CD4-positive, alpha-beta T cell treated with Interleukin-6 at 100 ng/mL for 8 hours (primary cell): ENCODE measurements at places on chromosomes 1 and 21.

GRCh38 chr1:93255222-93256079 is 74.9 kb downstream of the CCDC18 start:
- no peak for DNase-seq

DNA sequence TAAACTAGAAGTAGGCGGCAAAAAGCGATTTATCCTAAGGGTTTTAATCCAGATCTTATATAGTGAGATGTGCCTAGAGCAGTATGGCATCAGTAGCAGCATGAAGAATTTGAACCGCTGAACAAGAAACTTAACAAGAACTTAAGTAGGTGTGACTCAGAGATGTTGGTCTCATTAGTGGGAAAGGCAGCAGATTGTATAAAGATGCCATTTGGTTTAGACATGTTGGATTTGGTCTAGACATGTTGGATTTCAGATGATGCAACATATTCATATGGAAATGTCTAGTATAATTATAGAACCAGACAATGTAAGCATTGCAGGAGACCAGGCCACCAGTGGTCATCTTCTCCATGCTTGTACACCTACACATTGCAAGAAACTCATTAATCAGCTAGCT is 42.1 kb upstream of the ZP4 start:
- no peak for DNase-seq

- DNase-seq = no peak
Observed at GRCh38 chr1:214402613-214403083, 121.7 kb downstream of the SMYD2 start.

- DNase-seq = no peak
Observed at GRCh38 chr1:120133228-120133927, 42.9 kb downstream of the SEC22B start.

DNA sequence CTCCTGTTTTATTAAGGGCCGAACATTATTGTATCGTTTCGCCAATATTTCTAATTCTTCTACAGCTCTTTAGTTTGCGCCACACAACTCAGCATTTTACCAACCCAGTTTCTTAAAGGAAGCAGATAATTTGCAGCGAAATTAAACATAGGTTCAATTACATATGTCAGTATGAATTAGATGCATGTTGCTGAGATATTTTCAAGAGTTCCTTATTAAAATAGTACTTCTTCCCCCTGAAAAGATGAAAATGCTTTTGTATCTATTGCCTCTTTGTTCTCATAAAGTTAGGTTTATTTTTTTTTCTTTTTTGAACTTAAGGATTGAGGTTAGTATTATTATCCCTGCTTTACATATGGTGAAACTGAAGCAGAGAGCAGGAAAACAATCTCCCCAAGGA is 183.5 kb upstream of the C1orf105 start:
- DNase-seq = no peak

GRCh38 chr1:97877307-97877706 is 43.5 kb downstream of the DPYD start:
- DNase-seq = no peak

GRCh38 chr1:157073944-157074685 is 25.5 kb downstream of the ETV3L start:
- no peak for DNase-seq

DNA sequence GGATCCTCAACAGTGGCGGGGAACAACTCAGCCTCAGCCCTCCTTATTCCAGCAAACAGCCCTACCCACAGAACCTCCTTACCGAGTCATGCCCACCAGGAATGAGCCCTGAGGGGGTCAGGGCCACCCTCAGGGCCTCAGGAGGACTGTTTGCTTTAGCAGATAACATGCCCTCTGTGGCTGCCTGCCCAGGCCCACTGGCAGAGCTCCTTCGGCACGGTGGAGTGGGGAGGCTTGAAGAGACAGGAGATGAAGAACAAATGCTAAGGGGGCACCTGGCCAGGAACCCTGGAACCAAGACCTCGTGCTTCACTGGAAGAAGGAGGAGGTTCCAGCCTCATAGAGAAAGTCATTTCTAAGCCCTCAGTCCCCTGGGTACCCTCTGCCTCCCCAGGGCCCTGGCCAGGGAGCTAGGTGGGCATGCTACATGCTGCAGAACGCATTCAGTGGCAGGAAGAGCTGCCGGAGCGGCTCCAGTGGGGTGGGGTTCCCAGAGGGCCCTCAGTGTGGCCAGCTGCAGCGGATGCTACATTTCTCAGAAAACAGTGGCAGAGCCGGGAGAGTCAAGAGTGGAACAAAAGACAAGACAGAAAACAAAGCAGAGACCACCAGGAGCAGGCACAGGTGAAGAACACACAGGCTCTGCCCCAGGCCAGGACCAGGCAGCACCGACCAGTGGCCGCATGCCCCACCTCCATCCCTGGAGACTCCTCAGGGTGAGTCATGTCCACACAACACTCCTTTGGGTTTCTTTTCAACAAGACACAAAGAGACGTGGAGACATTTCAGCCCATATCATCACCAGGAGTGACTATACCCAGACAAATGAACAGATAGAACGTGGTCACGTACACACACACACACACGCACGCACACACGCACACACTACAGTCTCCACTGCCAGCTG is 39.8 kb downstream of the RIMS3 start:
- no peak for DNase-seq

DNA sequence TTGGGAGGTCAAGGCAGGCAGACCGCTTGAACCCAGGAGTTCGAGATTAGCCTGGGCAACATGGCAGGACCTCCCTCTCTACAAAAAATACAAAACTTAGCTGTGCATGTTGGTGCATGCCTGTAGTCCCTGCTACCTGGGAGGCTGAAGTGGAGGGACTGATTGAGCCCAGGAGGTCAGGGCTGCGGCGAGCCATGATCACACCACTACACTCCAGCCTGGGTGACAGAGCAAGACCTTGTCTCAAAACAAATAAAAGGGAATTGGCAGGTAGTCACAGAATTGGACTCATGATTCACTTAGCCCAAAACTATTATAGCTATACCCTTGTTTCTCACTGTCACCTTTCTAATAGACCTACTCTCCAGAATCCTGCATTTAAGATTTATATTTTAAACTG is 5.5 kb downstream of the TADA1 start:
- no peak for DNase-seq

DNA sequence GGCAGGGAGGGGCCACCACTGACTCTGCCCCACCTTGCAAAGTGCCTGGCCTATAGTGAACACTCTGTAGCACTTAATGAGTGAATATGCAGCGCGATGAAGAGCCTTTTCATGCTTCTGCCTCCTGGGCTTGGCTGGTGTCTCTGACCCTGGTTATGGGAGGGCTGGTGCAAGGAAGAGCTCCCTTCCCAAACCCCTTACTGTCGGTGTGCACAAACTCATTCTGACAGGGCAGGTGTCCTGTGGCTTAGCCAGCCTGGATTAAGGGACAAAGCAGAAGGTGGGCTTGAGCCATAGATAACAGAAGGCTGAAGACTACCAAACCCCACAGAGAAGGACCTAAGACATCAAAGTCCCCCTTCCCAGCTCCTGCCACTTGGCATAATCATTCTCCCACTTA is 2.0 kb upstream of the NCMAP start:
- DNase-seq = no peak

GRCh38 chr21:35119501-35120047 is 70.5 kb upstream of the RUNX1 start:
- no peak for DNase-seq

DNA sequence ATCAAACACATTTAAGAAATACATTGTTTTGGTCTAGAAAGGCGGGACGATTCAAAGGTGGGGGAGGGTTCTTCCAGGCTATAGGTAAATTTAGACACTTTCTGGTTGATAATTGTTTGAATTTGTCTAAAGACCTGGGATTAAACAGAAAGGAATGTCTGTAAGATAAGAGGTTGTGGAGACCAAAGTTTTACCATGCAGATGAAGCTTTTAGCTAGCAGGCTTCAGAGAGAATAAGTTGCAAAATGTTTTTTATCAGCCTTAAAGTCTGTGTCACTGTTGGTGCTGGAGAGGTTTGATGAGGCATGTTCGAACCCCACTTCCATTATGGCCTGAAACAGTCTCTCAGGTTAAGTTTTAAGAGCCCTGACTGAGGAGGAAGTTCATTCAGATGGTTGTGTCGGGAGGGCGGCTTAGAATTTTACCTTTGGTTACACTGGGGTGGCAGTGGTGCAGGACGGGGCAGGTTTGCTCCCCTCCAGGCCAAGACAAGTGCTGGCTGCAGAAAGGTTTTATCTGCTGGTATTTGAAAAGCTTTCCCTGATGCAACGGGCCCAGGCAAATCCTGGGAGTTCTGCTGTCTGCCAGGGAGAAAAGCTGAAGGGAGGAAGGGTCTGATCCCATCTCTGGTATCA is 16.0 kb upstream of the SLC2A5 start:
- no peak for DNase-seq

- no peak for DNase-seq
Observed at GRCh38 chr1:85935234-85935633, 221.3 kb downstream of the COL24A1 start.

- no peak for DNase-seq
Observed at GRCh38 chr1:178241057-178241456, 147.2 kb downstream of the RASAL2 start.

- DNase-seq = no peak
Observed at GRCh38 chr1:50453266-50453665, 30.0 kb upstream of the DMRTA2 start.

- no peak for DNase-seq
Observed at GRCh38 chr1:53134961-53135734, 7.3 kb downstream of the SLC1A7 start.

- DNase-seq = no peak
Observed at GRCh38 chr1:9069326-9070100, at the start of gene SLC2A5. Gene SLC2A5 (minus strand): TSS chr1:9069635. CDS start chr1:9069536, 99 bp downstream.

GRCh38 chr1:173638043-173639021 is 3.2 kb downstream of the TEX50 start:
- DNase-seq = no peak

DNA sequence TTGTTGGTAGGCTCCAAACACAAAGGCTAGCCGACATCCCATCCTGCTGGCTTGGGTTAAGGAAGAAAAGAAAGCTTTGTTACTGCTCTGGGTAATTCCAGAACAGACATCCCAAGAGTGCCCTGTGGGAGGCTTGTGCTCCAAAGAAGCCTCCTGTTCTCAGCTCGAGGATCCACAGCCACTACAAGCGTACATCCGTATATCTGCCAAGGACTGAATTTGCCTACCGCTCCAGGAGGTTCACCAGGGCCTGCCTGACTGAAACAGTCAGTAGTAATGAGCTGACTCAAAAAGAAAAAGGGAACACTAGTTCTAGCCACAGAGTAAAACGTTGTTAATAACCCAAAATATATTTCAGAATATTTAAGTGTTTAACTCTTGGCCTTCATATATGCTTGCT is 24.8 kb upstream of the MUTYH start:
- no peak for DNase-seq

DNA sequence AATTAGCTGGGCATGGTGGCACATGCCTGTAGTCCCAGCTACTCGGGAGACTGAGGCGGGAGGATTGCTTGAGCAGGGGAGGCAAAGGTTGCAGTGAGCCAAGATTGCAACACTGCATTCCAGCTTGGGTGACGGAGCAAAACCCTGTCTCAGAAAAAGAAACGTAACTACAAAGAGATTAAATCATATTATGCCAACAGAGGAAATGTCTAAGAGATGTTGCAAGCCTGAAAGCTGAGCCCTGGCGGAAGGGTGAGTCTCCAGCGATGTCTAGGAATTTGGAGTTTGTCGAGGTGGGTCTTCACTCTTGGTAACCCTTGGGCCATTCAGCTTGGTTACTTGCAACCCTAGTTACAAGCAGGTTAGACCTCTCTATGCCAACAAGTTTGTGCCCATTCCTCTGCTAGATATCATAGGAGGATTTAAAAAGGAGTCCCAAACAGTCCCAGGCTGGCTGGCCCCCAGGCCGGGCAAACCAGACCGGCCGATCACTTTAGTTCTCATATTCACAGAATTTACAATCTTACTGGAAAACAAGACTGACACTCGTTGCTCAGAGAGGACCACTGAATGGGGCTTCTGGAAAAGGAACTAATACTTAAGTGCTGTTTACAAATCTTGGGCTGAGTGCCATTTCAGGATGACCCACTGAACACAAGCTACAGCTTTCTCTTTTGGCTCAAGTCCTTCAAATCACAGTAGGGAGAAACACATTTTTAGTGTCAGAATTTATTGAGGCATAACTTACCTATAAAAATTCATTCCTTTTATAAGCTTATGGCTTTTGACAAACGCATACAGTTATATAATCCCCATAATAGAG is 27.1 kb downstream of the SLC30A1 start:
- no peak for DNase-seq

DNA sequence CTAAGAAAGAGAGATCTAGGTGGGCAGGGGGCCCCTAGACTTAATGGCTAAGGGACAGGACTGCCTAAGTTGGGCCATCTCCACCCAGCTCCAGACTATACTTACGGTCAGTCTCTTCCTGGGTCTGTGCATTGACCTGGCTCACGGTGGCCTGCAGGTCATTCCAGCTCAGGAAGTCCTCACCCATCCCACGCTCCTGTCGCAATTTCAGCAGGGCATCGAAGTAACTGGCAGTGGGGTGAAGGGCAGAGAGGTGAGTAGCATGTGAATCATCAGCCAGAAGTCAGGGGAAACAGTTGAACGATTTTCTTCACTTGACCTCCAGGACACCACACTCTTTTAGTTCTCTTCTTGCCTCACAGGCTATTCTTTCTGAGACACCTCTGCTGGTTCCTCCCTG is 20.5 kb downstream of the IQGAP3 start:
- DNase-seq = no peak

DNA sequence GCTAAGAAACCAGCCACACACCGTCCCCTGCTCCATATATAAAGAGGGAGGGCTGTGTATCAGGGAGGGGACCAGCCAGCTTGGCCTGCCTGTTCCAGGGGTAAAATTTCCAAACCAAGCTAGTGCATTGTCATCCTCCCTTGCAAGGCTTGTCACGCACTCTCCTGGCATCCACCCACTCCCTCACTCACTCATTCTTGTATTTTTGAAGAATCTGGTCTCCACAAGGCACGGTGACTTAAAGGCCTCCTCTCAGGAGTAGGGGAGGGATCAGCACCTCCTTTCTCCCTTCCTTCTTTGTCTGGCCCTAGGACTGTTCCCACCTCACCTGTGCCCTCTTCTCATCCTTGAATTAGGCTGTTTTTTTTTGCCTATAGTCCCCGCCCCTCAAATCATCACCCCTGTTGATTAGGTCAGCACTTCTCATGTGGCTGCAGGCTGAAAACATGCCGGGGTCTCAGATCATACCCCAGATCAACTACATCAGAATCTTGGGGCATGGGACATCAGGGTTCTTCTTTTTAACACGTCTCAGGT is 5.0 kb downstream of the ABCA4 start:
- DNase-seq = no peak

DNA sequence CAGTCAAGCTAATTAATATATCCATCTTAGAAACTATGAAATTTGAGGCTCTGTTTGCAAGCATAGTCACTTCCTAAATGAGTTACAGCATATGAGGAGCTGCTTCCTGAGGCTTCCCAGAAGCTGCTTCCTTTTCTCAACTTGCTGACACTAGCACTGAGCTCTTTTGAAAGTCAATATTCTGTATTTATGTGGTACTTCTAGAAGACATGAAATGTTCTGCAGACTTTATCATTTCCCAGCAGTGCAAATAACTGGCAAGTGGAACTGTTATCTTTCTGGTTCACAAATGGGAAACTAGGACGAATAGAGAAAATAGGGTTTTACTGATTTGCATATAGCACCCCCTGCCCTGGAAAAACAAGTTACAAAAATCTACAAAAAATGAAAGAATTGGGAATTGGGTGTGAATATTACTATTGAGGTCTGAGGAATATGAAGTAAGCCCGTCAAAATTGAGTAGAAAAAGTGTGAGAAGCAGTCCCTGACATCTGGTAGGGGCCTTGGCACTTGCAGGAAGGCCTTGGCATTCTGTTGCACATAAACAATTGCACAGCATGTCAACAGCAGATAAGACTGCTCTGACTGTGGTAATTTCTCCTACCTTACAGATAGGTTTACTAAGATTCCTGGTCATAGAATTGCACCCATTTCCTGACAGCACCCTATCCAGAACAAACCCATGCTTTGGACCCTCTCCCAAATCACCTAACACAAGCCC is 7.1 kb downstream of the GIPC2 start:
- DNase-seq = no peak
